ENCODE measurements at places on chromosomes 12 and 14.

- DNase-seq = no peak
Measured at GRCh38 chr12:50057000-50057841, at the start of gene ASIC1. Gene ASIC1, plus strand, starts transcription at chr12:50057596. Its CDS starts 1,171 bp downstream, at chr12:50058767.

DNA sequence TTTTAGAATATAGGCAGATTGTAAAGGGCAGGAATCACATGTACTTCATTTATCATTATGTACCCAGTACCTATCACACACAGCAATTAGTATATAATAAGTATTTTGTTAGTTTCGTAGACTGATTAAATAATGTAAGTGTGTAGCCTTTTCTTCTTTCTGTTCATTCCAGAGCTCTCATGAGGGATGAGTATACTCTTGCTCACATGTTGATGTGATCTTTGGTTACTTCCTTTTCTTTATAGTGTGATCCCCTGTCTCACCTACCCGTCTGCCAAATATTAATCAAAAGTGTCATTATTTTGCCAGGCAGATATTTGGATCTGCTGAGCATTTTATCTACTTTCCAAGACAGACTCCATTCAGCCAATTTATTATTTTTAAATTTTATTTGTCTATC, 156.1 kb downstream of the PCNX1 start:
- DNase-seq = no peak

DNA sequence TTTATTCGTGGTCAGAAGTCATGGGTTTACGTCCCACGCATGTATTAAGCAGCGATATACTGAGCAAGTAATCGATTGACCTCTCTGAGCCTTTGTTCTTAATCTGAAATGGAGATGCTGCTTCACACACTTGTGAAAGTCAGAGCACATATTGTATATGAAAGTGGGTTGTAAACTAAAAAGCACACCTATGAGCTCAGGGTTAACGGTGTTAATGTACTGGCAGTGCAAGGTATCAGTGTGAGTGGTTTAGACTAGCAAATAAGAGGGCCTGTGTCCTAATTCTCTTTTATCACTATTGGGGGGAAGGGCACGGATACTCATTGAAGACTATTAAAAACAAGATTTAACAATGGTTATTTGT, 676 bp downstream of the MRPL42 start:
- DNase-seq = no peak

DNA sequence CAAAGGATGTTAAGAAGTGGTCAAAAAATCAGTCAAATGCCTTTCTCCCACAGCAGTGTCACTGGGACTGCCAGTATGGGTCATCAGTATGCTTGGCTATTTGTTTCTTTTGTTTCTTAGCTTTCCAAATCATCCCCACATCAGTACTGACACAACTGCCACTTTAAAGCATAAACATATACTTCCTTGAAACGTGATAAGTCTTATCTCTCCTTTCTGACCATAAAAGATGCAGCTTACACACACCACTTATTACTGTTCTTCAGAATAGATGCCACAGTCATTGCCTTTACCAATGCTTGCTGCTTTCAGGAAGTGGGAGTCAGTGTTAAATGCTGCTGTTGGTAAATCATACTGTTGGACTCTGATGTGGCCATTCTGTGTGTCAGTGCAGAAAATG, 18.6 kb upstream of the GARIN2 start:
- no peak for DNase-seq

DNA sequence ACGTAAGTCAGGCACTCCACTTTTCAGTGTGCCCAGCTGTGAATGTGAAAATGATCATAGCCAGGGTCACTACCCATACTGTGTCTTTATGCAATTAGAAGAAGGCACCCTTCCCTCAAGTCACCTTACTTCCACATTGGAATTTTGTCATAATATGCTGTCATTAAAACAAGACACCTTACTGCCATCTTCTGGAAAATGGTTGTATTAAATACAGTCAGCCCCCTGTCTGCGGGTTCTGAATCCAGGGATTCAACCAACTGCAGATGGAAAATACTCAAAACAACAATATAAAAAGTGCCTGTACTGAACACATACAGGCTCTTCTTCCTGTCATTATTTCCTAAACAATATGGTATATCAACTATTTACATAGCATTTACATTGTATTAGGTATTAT, 70.2 kb upstream of the TBX5 start:
- DNase-seq = no peak

DNA sequence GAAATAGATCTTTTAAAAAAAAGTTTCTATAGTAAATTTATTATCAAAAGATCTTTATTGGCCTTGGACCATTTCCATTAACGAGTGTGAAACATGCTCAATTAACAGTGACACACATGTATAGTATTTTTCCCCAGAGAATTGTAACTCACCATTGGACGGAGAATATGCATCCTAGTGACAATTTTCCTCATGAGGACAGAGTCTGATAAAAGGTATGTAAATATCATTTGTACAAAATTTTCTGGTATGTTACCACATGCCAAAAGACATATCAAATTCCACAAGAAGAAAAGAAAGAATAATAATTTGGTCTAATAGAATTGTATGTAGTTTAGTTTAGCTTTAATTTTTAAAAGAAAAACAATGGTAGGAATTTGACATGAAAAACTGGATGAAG, 1096.0 kb upstream of the FLRT2 start:
- DNase-seq = no peak

DNA sequence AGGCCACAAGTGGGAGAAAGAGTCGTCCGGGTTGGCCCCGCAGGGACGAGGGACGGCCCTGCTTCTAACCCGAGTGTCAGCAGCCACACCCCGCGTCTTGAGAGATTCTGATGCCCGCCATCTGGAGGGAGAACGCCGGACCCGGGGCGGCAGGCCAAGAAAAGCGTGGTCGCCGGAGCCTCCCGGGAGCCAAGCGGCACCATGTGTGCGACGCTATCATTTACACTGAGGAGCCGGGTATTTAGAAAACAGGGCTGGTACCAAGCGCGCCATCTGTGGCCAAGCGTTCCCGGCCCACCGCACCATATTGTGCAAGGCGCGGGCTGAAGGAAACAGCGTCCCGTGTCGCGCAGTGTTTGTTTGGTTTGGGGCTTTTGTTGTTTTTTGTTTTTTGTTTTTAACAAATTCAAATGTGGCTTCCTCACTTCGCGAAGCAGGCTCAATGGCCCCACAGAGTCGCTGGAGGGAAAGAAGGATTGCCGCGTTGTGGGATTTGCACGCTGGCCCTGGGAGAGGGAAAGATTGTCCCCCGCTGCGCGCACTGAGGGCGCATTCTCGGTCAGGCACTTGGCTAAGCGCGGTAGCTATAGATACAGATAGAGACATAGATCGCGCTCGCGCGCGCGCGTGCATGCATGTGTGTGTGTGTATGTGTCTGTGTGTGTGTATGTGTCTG, 153.8 kb downstream of the BCL11B start:
- DNase-seq = no peak

DNA sequence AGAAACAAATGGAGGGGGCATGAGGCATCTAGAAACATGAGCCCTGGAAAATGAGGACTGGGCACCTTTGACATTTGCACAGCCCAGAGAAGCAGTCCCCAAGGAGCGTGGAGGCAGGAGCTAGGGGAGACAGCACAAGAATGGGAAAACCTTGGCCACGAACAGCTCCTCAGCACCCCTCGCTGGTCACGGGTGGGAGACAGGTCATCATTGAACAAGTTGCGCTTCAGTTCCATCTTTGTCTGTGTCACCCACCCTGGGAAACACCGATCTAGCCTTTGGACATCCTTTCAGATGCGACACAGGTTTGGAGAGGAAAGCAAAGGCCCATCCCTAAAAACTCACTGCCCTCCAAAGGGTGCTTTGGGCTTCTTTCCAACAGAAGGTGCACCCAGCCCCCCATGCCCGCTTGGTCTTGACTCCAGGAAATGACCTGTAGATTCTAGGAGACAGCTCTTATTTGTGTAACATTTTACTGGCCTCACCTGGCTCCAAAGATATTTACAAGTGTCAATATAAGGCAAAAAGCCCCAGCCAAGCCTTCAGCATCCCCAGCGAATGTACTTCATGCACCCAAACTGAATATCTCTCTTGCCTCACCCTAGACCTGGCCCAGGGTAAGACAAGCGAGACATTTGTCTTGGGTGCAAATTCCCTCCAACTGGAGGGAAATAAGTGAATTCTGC, 28.8 kb upstream of the CLMN start:
- no peak for DNase-seq

DNA sequence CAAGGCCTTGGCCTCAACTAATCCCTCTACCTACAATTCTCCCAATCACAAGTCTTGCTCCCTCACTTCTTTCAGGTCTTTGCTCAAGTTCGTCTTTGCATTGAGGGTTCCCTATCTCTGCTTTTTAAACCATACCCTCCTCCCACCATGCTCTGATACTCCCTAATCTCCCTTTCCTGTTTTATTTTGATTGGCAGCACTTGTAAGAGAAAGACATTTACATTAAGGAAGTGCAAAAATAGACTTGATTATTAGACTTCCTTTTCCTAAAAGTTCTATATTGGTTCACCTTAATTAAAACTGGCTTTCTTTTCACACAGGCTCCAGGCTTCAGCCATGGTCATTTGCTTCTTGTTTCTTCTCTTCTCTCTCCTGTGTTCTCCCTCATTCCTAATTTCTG, 18.3 kb upstream of the WIF1 start:
- no peak for DNase-seq

GRCh38 chr12:3771853-3772252, 18.9 kb upstream of the CRACR2A start:
- no peak for DNase-seq

DNA sequence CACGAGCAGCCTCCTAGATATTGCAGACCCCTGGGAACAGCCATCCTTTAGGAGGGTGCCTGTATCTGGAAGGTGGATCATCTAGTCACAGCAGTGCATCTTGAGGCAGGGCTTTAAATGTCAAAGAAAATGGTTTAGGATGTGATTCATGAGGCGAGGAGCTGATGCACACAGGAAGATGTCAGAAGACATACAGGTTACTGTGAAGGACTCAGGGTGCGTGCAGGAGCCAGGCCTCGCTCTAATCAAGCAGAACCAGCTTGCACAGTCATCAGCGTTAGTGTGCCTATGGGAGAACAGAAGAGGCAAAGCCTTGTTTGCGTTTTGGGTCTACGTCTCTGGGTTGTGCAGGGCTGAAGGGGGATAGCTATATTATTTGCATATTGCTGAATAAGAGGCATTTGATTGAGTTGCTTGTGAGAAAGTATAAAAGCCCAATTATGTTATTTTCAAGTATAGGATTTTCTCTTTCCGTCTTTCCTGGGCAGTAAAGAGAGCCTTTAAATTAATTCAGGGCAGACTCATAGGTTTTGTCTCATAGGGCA, 77.3 kb upstream of the RPH3A start:
- DNase-seq = no peak

DNA sequence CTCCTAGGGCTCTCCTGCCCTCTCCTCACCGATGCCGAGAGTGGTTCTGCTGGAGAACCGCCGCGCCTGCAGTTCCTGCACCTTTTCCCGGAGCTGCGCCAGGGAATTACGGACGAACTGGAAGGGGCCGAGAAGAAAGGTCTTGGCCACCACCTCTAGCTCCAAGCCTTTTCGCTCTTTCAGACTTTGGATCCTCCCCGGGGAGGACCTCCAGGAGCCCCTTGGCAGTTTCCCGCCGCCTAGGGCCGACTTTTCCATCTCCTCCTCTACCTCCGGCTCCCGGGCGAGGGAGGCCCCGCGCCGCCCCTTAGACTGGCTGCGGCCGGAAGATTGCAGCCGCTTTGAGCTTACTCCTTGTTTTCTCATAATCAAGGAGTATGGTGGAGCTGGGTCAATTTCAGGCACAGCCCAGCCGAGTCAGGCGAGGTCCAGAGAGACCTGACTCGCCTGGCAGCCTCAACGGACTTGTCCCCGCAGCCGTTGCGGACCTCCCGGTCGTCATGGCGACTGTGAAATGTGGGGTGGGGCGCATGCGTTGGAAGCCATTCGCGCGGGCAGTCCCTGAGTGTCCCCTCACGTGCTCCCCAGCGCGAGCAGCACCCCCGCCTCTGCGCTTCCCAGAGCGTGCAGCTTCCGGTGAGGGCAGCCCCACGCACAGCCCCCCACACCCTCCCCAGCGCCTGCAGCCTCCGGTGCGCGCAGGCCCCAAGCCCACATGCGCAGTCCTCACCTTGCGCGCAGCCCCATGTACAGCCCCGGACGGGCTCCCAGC, at the start of gene DPY19L2:
Gene DPY19L2, minus strand, starts transcription at position 466 of the 772 bp plus-strand sequence. Its CDS starts 100 bp downstream, at position 366.
- DNase-seq = peak; percentile 28

DNA sequence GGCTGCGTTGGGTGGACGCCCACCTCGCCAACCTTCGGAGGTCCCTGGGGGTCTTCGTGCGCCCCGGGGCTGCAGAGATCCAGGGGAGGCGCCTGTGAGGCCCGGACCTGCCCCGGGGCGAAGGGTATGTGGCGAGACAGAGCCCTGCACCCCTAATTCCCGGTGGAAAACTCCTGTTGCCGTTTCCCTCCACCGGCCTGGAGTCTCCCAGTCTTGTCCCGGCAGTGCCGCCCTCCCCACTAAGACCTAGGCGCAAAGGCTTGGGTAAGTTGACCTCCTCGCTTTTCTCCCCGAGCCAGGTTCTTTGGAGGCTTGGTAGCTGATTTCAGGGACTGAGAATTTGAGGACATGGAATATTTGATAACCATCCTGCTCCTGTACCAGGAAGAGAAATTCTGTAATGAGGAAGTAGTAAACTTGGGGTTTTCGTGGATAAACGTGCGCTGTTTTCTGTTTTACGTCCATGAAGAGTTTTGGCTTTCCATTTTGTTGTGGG, 530 bp downstream of the APAF1 start:
- DNase-seq = no peak

Measured in AG09319 (cell line).